ENCODE measurements at places on chromosomes 11 and 22. TPM values are rescaled to one million over a fixed set of nuclear protein-coding genes. Genes with fewer than 3 reads are reported as not detected.

GRCh38 chr11:128690665-128691101 lies 3.2 kb upstream of the FLI1 start:
- peak; percentile 43 for DNase-seq

DNA sequence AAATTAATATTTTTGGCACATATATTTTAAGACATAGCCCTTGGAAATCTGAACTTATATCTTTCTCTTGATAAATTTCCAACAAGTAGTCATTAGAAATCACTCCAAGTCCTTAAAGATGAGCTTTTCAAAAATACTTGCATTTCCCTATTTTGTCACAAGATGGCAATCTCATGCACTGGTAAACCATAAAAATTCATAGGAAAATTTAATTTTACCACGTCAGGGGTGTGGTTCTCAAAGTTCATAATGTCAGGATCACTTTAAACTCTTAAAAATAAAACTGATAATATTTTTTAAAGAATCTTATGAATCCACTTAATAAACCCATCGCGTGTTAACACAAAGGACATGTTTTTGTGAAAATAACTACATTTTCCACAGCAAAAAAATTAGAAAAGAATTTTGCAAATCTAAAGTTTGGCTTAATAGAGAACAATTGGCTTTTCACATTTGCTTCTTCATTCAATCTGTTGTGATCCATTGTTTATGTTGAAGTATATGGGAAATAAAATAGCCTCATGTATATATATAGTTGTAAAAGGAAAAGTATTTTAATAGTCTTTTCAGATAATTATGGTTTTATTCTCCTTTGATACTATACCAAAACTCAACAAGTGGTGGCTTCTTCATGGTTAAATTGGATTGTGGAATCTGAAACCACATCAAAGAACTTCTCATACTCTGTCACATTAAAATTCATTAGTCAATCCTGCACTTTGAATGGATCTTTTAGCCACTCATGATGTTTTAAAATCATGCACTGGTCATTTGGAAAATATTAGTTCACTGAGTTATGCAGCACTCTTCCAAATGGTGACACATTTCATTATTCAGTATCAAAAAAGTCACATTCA lies 169.1 kb downstream of the CADM1 start:
- DNase-seq = peak; percentile 75

DNA sequence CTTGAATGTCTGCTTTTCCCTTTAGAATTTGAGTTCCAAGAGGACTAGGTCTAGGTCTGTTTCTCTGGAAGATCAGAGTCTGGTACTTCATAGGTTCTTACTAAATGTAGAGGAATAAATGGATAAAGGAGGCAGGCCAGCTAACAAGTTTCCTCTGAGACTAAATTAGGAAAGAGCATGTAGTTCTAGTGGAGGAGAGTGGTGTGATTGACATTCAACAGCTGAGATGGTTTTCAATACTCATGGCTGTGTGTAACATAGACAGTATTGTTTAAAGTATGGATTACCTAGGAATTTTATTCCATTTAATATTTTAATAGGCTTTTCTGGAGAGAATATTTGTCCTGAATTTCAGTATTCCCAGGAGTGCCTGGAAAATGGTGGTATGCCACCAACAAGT lies 364.7 kb downstream of the METTL15 start:
- DNase-seq = no peak

The CCDC87 gene
- 0.15 TPM for polyA plus RNA-seq

The ARHGAP32 gene
- 4.1 TPM for polyA plus RNA-seq

The ACER3 gene
- 11.1 TPM for polyA plus RNA-seq

The ACRV1 gene
- polyA plus RNA-seq = not detected

- no peak for DNase-seq
Measured at GRCh38 chr11:19368726-19369375, 128.1 kb upstream of the E2F8 start.

- DNase-seq = no peak
Measured at GRCh38 chr22:35401863-35402262, 1.9 kb downstream of the MCM5 start.
